ENCODE measurements at places on chromosomes 2 and 18. TPM values are rescaled to one million over a fixed set of nuclear protein-coding genes. Genes with fewer than 3 reads are reported as not detected.

Gene BUB1
- total RNA-seq = 9.0 TPM

- H3K36me3 ChIP-seq = peaks cover 36% of the 10 kb centered on the region
- no peak overlapping the region for H3K4me3 ChIP-seq
- H3K4me1 ChIP-seq = peaks cover 6% of the 10 kb centered on the region
- H3K27ac ChIP-seq = no peak overlapping the region
- no peaks in the 10 kb centered on the region for H3K27me3 ChIP-seq
Observed at GRCh38 chr2:215430528-215431187, 5.2 kb downstream of the FN1 start.

- H3K36me3 ChIP-seq = peaks cover 22% of the 10 kb centered on the region
- H3K27me3 ChIP-seq = no peaks in the 10 kb centered on the region
- no peak overlapping the region for H3K27ac ChIP-seq
- H3K4me3 ChIP-seq = no peak overlapping the region
Observed at GRCh38 chr2:73088211-73088610, 16.7 kb upstream of the SFXN5 start.

DNA sequence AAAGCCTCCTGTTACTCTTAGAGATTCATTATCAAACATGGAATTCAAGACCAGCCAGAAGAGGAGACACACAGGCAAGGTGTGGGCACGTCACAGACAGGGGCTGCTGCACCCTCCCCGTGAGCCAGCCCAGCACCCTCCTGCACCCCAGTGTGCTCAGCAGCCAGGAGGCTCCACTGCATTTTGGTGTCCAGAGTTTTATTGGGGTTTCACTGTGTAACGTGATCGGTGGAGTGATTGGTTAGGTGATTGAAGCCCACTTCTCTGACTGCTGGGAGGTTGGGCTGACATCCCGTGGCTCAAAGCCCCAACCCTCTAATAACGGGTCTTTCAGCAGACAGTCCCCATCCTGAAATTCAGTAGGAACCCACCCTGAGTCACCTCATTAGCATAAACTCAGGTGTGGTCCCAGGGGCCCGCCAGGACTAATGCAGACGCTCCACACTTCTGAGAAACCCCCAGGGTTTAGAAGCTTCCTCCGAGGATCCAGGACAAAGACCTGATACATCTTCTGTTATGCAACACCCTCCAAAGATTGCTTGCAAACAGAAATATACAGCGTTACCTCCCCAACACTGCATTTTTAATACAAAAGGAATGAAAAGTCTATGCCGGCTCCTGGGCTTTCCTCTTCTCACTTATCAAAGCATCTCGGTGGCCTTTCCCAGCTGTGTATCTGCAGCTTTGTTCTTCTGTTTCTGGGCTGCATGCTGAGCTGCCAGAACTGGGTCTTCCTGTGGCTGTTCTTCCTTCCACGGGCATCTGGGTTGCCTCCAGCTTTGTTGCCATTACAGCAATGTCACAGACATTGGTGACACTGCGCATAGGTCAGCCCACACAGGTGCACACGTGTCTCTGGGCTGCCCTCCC lies 43.7 kb upstream of the SNED1 start:
- H3K27ac ChIP-seq = no peak overlapping the region
- peaks cover 62% of the 10 kb centered on the region for H3K4me1 ChIP-seq
- H3K4me3 ChIP-seq = no peak overlapping the region
- no peak for DNase-seq
- no peaks in the 10 kb centered on the region for H3K36me3 ChIP-seq

Gene CCL20
- 0.27 TPM for total RNA-seq

Gene NPC1
- 25.3 TPM for total RNA-seq

DNA sequence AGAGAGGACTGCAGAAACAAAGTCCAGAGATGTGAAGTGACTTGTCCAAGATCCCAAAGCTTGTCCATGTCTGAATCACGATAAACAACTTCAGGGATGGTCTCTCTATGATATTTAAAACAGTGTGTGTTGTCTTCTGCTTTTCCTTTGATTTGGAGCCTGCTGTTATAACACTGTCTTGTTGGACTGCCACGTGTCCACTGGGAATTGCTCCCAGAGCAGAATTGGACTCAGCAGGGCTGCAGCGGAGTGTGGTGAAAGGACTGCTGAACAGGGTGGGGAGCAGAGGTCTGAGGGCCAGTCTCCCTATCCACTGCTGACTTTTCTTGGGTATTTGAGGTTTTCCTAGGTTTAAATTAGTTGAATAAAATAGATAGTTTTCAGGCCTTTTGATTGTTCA lies 68.3 kb downstream of the IL1R2 start:
- DNase-seq = no peak
- peaks cover 2% of the 10 kb centered on the region for H3K27me3 ChIP-seq
- H3K4me1 ChIP-seq = peaks cover 40% of the 10 kb centered on the region
- H3K4me3 ChIP-seq = no peak overlapping the region

Gene MYO5B
- 0.98 TPM for total RNA-seq

DNA sequence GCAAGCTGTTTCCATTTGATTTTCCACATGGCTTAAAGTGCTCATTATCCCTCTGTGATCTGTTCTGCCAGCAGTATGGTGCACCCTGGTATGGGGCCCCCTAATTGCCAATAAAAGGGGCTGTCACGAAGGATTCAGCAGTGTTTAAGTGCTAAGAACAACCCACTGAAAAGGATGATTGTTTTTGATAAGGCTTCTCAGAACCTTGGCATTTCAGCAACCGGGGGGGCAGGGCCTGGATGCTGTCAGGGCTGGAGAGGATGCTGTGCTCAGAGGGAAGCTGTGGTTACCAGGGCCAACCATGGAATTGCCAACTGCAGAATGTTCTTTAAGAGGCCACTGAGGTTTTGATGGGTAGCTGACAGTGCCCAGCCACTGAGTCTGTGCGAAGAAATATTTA lies 117.8 kb downstream of the CTIF start:
- DNase-seq = no peak
- no peaks in the 10 kb centered on the region for H3K36me3 ChIP-seq
- no peak overlapping the region for H3K27ac ChIP-seq
- no peaks in the 10 kb centered on the region for H3K27me3 ChIP-seq
- peaks cover 19% of the 10 kb centered on the region for H3K4me1 ChIP-seq

Gene NEU4
- total RNA-seq = 6.7 TPM

DNA sequence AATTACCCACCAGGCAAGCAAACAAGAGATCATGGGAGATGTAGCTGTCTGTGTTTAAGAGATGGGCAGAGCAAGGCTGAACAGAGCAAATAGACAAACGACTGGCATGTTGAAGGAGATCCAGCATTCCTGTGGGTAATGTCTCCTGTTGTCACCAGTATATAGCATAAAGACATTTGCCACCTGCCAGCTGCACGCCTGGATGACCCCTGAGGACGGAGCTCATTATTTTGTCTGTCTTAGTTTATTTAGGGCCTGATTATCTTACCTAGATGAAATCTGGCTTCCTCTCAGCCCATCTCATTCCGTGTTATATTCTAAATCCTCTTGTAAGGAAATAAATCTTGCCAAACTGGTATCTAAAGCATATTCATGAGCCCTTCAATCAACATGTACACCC lies 510.3 kb upstream of the LINC00305 start:
- H3K27me3 ChIP-seq = no peaks in the 10 kb centered on the region
- H3K4me1 ChIP-seq = no peaks in the 10 kb centered on the region
- no peak overlapping the region for H3K27ac ChIP-seq
- H3K36me3 ChIP-seq = no peaks in the 10 kb centered on the region
- no peak overlapping the region for H3K4me3 ChIP-seq

Gene LRRTM1
- total RNA-seq = 0.27 TPM

DNA sequence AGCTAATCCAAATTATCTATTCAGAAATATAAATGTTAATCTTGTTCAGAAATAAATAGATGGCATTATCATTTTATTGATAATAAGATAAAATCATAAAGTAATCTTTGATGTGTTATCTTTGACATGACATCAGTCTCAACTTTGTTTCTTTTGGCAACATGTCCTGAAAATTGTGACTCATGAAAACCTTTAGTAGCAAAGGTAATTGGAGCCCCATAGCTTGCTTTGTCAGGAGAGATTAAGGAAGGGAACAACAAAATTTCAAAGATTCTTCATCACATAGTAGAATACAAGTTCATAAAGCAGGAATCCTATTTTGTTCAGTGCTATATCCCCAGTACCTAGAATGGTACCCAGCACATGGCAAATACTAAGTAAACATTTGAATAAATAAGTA lies 165.4 kb downstream of the KCNE4 start:
- no peaks in the 10 kb centered on the region for H3K27me3 ChIP-seq
- no peaks in the 10 kb centered on the region for H3K36me3 ChIP-seq
- H3K27ac ChIP-seq = no peak overlapping the region
- H3K4me3 ChIP-seq = no peak overlapping the region
- DNase-seq = no peak

Gene CRYGD
- not detected for total RNA-seq

DNA sequence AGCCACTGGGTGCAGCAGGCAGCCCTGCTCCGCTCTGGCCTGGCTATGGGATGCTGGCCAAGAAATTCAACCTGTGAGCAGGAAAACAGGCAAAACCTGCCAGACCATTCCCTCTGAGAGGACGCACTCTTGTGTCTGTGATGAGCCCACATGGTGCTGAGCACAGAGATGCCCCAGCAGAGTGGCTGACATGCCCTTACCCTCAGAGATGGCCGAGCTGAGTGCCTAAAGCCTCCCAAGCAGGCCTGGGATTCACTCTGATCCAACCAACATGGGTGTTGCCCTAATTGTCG lies 34.3 kb upstream of the TAF1B start:
- H3K27ac ChIP-seq = no peak overlapping the region
- H3K4me3 ChIP-seq = no peak overlapping the region
- H3K36me3 ChIP-seq = no peaks in the 10 kb centered on the region
- H3K27me3 ChIP-seq = peaks cover 4% of the 10 kb centered on the region
- peaks cover 19% of the 10 kb centered on the region for H3K4me1 ChIP-seq

Gene KRTCAP3
- 0.53 TPM for total RNA-seq

DNA sequence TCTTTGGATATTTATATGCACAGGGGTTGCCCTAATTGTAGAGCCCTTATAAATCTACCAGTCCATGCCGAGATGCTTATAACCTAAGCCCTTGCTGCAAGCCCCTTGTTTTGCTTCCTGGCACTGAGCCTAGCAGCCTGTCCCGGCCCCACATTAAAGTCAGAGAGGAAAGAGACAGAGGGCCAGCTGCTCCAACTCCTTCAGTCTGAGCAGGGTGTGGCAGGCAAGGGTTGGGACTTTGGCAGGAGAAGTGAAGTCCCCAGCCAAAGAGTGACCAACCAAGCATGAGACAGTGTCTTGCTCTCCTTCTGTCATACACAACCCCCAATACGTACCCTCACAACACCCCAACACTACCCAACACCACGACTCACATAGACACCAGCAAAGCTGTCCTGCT lies 54.7 kb upstream of the FZD7 start:
- H3K27me3 ChIP-seq = no peaks in the 10 kb centered on the region
- no peak overlapping the region for H3K4me3 ChIP-seq
- H3K36me3 ChIP-seq = no peaks in the 10 kb centered on the region
- peaks cover 28% of the 10 kb centered on the region for H3K4me1 ChIP-seq
- peak overlapping the region; percentile 80 for H3K27ac ChIP-seq

DNA sequence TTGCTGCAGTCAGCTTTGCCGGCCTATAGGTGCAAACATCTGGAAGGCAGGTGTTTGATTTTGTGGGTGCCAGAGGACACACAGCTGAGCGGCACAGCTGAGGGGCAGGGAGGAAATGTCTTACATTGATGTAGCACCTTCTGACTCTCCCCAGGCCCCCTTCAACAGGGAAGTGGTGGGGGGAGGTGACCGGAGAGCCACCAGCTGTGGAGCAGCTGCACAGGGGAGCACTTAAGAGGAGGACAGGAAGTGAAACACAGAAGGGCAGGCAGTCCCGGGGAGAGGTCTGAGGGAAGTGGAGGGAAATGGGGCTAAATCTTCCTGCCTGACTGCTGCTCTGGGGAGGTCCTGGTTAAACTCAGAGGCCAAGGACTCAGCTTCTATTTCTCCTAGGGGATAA lies 409.1 kb downstream of the TNS1 start:
- H3K4me3 ChIP-seq = no peak overlapping the region
- H3K27me3 ChIP-seq = no peaks in the 10 kb centered on the region
- no peak overlapping the region for H3K27ac ChIP-seq
- no peaks in the 10 kb centered on the region for H3K36me3 ChIP-seq

DNA sequence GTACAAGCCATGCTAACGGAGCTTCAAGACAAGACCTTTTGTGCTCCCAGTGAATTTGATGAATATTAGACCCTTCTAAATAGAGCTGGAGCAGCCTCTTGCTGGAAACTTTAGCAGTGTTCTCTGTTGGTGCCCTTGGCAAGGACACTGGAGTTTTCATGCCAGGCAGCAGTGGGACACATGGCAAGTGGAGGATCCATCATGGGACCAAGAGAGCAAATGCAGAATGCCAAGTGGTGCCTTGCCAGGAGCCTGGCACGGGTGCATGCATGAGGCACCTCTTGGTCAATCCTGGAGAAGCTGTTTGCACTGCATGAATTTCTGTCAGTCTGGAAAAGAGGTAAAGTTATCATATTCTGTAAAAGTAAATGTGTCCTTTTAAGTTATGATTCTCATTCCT lies 59.1 kb downstream of the NETO1 start:
- no peaks in the 10 kb centered on the region for H3K27me3 ChIP-seq
- H3K4me1 ChIP-seq = no peaks in the 10 kb centered on the region
- DNase-seq = no peak
- no peaks in the 10 kb centered on the region for H3K36me3 ChIP-seq
- no peak overlapping the region for H3K4me3 ChIP-seq

Gene ACMSD
- not detected for total RNA-seq

GRCh38 chr2:146801886-146802285 lies 1042.9 kb upstream of the ACVR2A start:
- no peaks in the 10 kb centered on the region for H3K27me3 ChIP-seq
- H3K36me3 ChIP-seq = no peaks in the 10 kb centered on the region
- H3K4me3 ChIP-seq = no peak overlapping the region
- H3K27ac ChIP-seq = no peak overlapping the region

Gene NEU2
- not detected for total RNA-seq

GRCh38 chr2:221495731-221496130 lies 76.4 kb downstream of the EPHA4 start:
- H3K27ac ChIP-seq = no peak overlapping the region
- no peaks in the 10 kb centered on the region for H3K27me3 ChIP-seq
- H3K4me1 ChIP-seq = peaks cover under 1% of the 10 kb centered on the region
- no peak for DNase-seq

DNA sequence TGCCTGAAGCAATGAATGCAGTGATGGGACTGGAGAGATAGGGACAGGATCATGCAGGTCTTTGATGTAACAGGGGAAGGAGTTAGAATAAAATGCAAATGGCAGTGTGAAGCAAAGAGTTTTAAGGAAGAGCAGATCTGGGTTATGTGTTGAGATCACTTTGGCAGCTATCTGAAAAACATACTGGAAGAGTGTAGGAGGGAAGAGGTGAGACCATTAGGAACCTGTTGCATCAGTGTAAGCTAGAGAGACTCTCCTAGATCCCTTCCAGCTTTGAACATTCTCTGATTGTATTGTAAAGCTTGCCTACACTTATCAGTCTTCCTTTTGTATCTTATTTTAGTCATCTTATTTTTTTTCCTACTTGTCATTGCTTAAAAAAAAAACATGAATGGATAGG lies 10.5 kb downstream of the ACVR2A start:
- no peak overlapping the region for H3K27ac ChIP-seq
- peaks cover 2% of the 10 kb centered on the region for H3K4me1 ChIP-seq
- no peaks in the 10 kb centered on the region for H3K36me3 ChIP-seq
- H3K4me3 ChIP-seq = no peak overlapping the region
- DNase-seq = no peak

- no peak overlapping the region for H3K27ac ChIP-seq
- H3K36me3 ChIP-seq = peaks cover 4% of the 10 kb centered on the region
- no peaks in the 10 kb centered on the region for H3K27me3 ChIP-seq
- no peaks in the 10 kb centered on the region for H3K4me1 ChIP-seq
- H3K4me3 ChIP-seq = no peak overlapping the region
- DNase-seq = no peak
Observed at GRCh38 chr2:101899871-101900270, 91.9 kb upstream of the IL1R2 start.
